ENCODE measurements at places on chromosomes 2 and 18.

DNA sequence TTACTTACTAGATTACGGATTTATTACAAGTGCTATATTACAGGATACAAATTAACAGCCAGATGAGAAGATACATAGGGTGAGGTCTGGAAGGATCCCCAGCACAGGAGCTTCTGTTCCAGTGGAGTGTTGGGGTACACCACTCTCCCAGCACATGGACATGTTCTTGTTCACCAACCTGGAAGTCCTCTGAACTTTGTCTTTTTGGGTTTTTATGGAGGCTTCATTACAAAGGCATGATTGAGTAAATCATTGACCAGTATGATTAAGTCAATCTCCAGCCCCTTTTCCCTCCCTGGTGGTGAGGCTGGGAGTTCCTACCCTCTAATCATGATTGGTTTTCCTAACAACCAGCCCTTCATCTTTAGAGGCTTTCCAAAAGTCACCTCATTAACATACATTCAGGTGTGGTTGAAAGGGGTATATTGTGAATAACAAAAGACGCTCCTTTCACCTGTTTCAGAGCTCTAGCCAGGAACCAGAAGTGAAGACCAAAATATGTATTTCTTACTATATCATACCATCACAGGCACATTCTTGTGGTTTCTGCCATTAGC is 38.3 kb downstream of the APLF start:
- no peak for DNase-seq

- DNase-seq: no peak
Measured at GRCh38 chr2:65522922-65523321, 90.5 kb upstream of the SPRED2 start.

GRCh38 chr2:3493615-3494007 is 25.7 kb downstream of the ADI1 start:
- DNase-seq: no peak

GRCh38 chr2:136376211-136376610 is 258.3 kb upstream of the CXCR4 start:
- peak; percentile 61 for DNase-seq

- DNase-seq: no peak
Measured at GRCh38 chr18:73908323-73908722, 239.3 kb downstream of the FBXO15 start.

GRCh38 chr18:3610813-3611212 is 160.8 kb downstream of the TGIF1 start:
- no peak for DNase-seq

DNA sequence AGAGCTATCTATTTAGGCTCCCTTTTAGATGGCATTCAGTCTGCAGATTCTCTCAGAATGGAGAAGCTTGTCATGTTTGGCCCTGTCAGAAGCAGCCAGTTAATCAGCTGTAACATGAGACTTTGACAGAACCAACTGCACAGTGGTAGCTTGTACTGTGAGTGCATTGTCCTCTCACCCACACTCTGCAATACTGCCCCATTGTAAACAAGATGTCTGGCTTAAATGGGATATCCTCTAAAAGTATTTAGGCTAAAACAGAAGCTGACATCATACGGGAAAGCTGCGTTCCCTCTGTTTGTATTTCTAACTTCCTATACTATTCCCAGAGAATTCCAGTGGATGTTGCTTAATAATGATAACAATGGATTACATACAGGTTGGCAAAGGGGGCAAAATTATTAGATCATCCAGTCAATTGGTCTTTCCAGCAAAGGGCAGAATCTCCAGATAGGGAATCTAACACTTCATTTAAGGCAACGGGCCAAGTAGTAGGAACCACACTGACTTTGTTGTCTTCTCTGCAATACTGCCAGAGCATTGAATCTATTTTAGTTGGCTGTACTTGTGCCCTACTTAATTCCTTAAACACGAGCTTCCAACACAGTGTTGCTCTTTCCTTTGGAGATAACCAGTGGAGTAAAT is 15.4 kb upstream of the STAT4 start:
- DNase-seq: no peak

DNA sequence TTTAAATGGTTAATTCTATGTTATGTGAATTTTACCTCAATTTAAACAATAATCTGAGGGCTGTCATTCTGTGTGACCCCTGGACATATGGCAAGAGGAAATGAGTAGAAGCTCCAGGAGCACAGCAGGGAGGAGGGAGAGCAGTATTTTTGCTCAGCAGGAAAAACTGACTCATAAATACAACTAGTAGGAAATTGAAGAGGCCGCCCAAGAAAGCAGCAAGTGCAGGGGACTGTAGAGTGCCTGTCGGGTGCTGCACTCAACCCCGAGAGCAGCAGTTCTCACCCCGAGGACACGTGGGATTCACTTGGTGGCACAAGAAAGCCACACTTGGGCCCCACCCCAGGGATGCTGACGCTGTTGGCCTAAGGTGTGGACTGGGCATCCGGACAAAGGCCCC is 60.8 kb downstream of the NPAS2 start:
- no peak for DNase-seq

DNA sequence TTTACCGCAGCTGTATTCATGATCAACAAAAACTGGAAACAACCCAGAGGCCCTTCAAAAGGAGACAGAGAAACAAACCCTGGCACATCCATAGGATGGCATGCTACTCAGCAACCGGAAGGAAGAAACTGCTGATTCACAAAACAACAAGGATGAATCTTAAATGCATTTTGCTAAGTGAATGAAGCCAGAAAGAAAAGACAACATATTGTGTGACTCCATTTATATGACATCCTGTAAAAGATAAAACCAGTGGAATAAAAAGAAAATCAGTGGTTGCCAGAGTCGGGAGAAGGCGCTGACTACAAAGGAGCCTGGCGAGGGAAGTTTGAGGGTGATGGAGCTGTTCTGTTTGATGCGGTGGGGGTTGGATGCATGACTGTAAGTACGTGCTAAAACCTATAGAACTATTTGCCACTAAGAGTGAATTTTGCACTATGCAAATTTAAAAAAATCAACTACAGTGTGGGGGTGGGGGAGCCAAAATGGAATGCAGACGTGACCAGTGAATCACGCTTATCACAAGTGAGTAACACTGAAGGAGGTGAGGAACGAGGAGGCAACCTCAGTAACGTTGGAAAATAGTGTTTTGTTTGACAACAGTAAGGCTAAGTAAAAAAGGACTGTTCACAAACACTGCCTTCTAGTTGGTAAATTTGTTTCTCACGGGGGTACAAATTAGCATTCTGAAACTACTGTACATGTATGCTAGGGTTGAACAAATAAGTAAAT is 108.9 kb downstream of the INHBB start:
- DNase-seq: no peak

- DNase-seq: peak; percentile 39
Measured at GRCh38 chr2:234278556-234279255, 218.2 kb downstream of the ARL4C start.

DNA sequence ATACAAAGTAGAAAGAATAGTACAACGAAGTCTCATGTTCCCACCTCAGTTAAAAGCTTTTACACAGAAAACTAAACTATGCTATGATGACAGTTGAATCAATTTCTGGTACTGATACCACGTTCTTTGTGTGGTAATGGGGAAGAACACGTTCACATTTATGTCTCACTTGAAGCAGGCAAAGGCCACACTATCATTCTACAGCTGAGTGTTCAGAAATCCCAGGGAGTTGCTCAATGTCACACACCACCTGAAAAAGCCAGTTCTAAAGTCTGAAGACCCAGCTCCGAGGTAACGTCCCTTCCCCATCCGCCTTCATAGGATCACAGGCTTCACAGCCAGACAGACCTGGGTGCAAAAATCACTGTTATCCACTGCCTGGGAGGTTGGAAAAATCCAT is 8.9 kb downstream of the RNF149 start:
- no peak for DNase-seq

- DNase-seq: no peak
Measured at GRCh38 chr2:198468136-198468535, 663.7 kb downstream of the PLCL1 start.

- no peak for DNase-seq
Measured at GRCh38 chr2:73266061-73266901, 18.0 kb downstream of the FBXO41 start.

GRCh38 chr2:192484903-192485302 is 290.2 kb upstream of the TMEFF2 start:
- no peak for DNase-seq

DNA sequence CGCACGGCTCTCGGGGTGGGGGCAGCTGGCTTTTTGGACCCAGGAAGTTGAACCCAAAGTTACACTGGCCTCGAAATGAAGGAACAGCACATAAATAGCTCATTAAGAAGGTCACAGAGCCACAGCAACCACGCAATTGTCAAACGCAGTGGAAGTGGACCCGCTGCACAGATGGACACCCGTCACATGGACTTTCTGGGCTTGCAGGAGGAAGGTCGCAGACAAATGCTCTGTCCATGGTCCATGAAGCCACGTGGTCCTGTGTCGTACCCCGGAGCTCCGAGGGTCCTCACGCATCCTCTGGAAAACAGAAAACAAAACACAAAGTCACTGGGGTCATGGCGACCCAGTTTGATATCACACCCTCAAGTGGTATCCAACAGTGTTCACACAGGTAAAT is 308.1 kb upstream of the SALL3 start:
- no peak for DNase-seq

GRCh38 chr2:145958611-145959010 is 1438.7 kb upstream of the ZEB2 start:
- no peak for DNase-seq

- no peak for DNase-seq
Measured at GRCh38 chr2:43748333-43748732, 25.5 kb upstream of the DYNC2LI1 start.

DNA sequence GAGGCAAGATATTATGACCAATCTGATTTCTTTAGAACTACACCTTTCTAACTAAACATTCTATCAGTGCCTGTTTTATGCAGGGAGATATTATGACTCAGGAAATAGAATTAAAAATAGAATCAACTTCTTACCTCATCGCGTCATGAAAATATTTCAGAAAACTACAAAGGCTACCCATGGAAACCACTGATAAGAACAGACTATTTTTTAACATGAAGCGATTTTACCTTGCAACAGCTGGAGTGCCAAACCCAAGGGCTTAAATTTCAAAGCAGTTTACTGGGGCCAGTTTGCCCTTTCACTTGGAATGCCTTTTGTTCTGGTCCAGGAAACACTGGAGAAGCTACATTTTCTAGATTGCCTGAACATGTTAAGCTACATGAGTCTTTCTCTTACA is 304.8 kb upstream of the CCDC68 start:
- no peak for DNase-seq

DNA sequence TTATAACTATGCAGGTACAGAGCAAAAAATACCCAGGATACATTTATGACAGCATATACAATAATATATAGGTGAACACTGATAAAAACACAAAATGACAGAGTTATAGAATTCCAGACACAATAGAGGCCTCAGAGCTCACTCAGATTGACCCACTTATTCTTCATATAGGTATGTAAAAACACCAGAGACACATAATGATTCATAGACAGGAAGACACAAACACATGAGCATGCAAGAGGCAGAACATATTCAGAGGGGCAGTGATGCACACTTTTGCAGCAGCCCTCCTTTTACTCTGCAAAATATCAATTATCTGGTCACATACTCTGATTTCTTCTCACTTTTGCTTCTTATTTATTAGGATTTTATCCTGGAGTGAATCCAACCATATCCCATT is 633.3 kb upstream of the ACVR2A start:
- no peak for DNase-seq

GRCh38 chr2:232329716-232330067 is 48.9 kb upstream of the ALPP start:
- no peak for DNase-seq

GRCh38 chr2:206219957-206220356 is 54.5 kb upstream of the ZDBF2 start:
- DNase-seq: no peak

- DNase-seq: no peak
Measured at GRCh38 chr2:81304154-81304830, 999.7 kb upstream of the LRRTM1 start.

- DNase-seq: no peak
Measured at GRCh38 chr2:184936761-184937160, 338.4 kb downstream of the ZNF804A start.

- peak; percentile 64 for DNase-seq
Measured at GRCh38 chr2:168758970-168759820, 43.2 kb upstream of the NOSTRIN start.

Measured in CD4-positive, CD25-positive, alpha-beta regulatory T cell (primary cell).